Stimulated activated CD4-positive, alpha-beta T cell treated with anti-CD3 and anti-CD28 coated beads, Interleukin-4, amount 100 ng/mL, for 1 hour (primary cell): ENCODE measurements at places on chromosomes 3 and 15.

GRCh38 chr3:59756934-59757333, 707.1 kb upstream of the CFAP20DC start:
- DNase-seq: no peak

GRCh38 chr3:180870008-180870699, 42.3 kb upstream of the FXR1 start:
- no peak for DNase-seq

- DNase-seq: no peak
Measured at GRCh38 chr3:141279077-141279967, 47.7 kb downstream of the PXYLP1 start.

- no peak for DNase-seq
Measured at GRCh38 chr15:64017082-64017588, 29.1 kb downstream of the DAPK2 start.

DNA sequence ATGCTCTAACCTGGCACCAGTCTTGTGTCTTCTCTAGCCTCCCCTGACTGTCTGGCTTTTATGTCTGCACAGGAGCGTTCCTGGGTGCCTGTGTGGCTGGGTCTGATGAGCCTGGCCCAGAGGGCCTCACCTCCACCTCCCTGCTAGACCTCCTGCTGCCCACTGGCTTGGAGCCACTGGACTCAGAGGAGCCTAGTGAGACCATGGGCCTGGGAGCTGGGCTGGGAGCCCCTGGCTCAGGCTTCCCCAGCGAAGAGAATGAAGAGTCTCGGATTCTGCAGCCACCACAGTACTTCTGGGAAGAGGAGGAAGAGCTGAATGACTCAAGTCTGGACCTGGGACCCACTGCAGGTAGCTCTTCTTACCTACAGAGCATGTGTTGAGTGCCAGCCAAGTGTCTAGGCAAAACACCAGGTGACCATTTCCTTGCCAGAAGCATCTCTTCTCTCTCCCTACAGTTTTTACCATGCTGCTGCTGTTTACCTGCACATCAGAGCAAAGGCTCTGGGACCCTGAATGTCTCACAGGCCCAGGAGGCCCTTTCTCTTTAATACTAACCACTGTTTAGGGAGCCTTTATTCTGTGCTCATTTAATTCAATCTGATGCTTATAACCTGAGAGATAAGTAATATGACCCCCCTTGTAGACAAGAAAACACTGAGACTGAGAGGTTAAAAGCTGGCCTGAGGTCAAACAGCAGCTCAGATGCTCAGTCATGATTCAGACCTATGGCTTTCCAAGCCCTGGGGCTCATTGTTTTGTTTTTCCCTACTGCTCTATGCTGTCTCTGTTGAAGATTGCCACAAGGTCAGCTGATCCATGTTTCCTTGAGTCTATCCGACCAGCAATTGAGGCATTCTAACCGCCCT, 10.4 kb downstream of the PODXL2 start:
- DNase-seq: no peak

- DNase-seq: no peak
Measured at GRCh38 chr3:42175386-42176240, 84.5 kb downstream of the TRAK1 start.

DNA sequence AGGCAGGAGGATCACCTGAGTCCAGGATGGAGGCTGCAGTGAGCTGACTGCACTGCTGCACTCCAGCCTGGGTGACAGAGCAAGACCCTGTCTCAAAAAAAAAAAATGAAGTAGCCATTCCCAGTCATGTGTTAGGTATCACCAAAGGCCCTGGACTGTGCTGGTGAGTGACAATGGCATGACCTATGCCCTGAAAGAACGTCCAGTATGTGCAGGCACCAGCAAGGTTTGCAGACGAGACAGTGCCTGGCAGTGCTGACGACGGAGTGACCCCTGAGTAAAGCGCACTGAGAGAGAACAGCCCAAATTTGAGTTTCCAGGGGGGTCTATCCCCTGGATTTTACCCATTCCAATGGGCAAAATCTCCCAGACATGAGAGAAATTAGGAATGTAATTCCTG, 45.2 kb downstream of the RBPMS2 start:
- DNase-seq: no peak

GRCh38 chr15:101517504-101517903, 28.0 kb upstream of the PCSK6 start:
- no peak for DNase-seq

DNA sequence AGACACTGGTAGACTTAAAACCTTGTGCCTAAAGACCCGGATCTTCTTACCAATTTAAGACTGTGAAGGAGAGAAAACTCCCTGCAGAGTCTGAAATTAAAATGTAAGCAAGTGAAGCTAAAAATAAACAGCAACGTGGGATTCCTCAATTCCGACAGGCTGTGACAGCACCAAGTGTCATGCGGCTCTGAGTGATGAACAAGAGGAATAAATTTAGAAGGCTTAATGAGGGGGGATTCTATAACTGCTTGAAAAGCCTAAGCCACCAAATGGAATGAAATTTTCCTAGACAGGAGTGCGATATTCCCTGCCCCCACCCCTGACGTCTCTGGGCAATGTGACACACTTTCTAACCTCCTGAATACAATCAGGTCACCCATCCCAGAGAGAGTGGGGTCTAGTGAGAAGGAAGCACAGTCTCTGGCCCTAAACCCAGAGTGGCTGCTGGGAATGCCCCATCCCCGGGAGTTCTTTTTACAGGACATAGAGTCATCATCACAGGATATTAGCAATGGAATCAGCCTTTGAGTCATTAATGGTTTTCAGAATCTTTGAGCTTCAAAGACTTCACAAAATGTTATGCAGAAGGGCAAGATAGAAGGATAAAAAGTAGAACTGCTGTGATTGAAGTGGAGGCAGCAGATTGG, 114.3 kb downstream of the EDEM1 start:
- DNase-seq: no peak

GRCh38 chr15:78203346-78204225, 30.8 kb downstream of the ACSBG1 start:
- DNase-seq: no peak

- DNase-seq: no peak
Measured at GRCh38 chr3:124694486-124694885, 35.8 kb upstream of the UMPS start.

- DNase-seq: no peak
Measured at GRCh38 chr15:73329501-73330200, 39.1 kb downstream of the HCN4 start.

DNA sequence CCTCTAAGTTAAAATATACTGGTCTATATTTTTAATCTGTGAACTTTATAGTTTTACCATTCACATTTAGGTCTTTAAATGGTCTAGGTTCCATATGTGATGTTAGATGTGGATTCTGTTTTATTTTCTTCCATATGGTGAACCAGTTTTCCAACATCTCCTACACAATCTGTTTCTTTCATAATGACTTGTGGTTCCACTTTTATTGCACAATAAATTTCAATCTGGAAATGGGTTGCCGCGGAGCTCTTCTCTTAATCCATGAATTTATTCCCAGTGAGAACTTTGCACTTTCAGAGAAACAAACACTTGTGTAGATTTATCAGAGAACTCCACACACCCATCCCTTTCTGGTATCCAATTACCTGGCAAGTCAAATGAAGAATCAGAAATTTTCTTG, 20.9 kb upstream of the SPPL2A start:
- no peak for DNase-seq

- no peak for DNase-seq
Measured at GRCh38 chr15:41125063-41125669, 9.1 kb upstream of the INO80 start.

- no peak for DNase-seq
Measured at GRCh38 chr3:177110895-177111294, 86.4 kb downstream of the TBL1XR1 start.

DNA sequence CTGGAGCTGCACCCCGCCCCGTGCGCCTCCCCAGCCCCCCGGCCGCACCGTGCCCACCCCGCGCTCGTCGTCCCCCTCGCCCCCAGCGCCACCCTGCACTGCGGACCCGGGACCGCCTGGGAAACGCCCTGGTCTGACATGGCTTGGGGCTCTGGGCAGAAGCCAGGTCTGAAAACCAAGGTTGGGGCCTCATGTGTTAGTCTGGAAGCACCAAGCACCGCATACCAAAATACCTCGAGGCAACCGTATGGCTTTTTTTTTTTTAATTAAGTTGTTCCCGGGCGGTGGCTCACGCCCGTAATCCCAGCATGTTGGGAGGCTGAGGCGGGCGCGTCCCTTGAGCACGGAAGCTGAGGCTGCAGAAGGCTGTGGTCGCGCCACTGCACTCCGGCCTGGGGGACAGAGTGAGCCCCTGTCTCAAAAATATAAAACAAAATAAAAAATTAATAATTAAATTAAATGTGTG, 91.5 kb upstream of the CHD2 start:
- no peak for DNase-seq

GRCh38 chr3:159030138-159030670, 228.3 kb downstream of the MFSD1 start:
- DNase-seq: no peak

- no peak for DNase-seq
Measured at GRCh38 chr3:33428734-33429133, 11.5 kb downstream of the UBP1 start.

DNA sequence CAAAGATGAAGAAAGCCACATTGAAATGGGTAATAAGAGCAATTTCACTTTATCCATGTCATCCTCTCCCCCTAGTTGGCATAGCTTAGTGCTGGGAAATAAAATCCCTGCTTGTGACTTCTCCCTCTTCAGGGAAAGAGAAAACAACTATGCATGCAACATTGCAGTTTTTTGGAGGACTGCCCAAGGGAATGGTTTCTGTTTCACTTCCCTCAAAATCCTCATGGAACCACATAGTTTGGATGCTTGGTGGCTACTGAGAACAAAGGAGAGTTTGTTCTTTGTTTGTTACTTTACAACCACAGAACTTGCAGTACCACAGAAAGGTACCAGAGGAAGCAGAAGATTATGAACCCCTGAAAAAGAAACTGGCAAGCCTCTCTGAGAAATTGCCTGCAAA, 384.6 kb upstream of the RORA start:
- DNase-seq: no peak

GRCh38 chr3:71360764-71361163, 222.8 kb downstream of the FOXP1 start:
- no peak for DNase-seq

GRCh38 chr15:35728219-35728940, 182.4 kb upstream of the DPH6 start:
- no peak for DNase-seq

DNA sequence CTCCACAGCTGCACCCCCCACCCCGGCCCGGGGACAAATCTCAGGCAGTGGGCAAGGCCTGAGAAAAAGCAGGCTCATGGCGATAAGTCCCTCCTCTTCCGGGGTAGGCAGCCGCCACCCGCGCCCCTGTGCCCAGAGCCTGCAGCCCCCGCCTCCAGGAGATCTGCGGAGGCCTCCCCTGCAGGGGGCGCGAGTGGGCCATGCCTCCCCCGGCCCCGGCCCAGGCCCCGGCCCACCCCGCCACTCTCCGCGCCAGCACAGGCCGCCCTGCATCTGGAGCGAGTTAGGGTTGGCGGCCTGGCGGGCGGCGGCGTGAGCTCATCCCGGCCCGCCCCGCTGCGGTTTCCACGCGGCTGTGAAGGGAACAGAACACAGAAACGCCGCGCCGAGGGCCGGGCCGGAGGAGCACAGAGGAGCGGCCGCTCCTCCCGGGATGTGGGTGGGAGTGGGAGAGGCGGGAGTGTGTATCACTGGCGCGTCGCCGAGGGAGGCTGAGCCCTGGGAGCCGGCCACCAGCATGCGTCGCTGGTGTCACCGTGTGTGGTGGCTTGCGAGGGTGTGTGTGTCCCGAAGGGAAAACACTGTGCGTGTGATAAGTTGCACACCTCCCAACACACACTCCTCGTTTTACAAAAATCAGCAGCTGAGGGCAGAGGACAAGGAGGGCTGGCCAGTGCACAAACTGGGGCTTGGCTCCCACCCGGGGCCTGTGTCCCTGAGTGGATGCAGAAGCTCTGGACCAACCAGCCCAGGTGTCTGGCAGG, 17.2 kb downstream of the MYL3 start:
- DNase-seq: peak; percentile 77

GRCh38 chr3:24128199-24129005, 183.3 kb downstream of the NR1D2 start:
- DNase-seq: no peak

- no peak for DNase-seq
Measured at GRCh38 chr3:148772835-148773234, 54.8 kb upstream of the CPB1 start.

DNA sequence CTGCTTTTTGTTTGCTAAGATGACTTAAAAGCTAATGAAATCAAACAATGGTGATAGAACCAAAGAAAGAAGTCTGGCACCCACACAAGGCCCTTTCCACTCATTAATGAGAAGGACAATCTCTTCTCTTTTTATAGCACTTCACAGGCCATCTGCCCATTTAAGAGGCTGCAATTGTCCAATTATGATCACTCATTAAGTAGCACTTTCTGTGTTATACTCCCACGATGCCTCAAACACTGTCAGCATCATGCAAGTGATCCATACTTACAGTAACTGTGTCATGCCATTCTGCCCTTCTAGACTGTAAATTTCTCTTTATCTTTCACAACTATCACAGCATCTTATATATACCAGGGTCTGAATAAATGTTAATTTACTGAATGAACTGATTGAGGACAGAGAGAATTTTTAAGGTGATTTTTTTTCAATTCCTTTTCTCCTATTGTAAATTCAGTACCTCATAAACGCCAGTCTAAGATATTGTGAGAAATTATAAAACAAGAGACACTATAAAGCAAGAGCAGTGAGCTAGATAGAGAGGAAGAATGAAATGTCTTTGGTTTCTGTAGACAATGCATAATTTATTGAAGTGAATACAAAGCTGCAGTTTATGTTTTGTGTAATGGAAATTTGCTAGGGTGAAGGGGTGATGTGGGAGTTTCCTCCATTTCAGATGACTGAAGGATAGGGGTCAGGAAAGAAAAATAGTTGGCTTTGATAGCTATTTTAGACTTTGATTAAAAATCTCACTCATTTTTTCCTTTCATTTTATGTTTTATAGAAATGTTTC, 17.3 kb downstream of the CD200 start:
- no peak for DNase-seq

DNA sequence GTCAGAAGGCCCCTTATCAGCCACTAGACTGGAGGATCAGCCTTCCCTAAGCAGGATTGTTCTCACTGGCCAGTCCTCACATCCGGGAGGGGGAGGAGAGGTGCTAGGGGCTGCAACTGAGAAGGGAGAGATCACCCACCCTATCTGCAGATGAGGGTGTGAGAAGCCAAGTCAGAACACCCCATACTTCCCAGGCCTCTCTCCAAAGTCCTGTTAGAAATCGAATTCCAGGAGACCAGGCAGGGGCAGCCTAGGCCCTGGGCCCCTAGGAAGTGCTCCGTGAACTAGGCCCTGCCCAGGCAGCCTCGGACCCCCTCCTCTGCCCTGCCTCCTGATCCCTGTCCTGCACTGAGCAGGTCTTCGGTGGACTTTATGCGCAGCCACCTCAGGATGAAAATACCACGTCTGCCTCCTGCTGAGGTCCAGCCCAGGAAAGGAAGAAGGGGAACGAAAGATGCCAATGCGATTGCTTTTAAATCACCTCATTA, 933 bp downstream of the DZIP1L start:
- DNase-seq: no peak

DNA sequence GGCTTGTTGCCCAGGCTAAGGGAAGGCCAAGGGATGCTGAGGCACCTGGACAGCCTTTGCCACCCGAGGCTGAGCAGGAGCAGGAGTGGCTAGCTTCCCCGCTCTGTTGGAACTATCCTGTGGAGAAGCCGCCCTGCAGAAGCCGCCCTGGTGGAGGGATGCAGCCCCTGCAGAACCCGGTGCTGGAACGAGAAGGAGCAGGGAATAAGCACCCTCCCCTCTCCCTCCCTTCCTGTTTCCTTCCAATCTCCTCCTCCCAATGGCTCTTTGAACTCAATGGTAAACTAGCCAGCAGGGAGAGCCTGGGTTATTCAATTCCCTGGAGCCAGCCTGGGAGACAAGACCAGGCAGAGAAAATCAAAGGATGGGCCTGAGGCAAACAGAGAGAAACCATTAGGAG, 11.8 kb upstream of the HRG start:
- DNase-seq: no peak

- DNase-seq: no peak
Measured at GRCh38 chr15:43190178-43190577, 5.0 kb downstream of the CCNDBP1 start.
